Amygdala (tissue), 56 donors: ENCODE measurements at places on chromosomes 2 and 18.

DNA sequence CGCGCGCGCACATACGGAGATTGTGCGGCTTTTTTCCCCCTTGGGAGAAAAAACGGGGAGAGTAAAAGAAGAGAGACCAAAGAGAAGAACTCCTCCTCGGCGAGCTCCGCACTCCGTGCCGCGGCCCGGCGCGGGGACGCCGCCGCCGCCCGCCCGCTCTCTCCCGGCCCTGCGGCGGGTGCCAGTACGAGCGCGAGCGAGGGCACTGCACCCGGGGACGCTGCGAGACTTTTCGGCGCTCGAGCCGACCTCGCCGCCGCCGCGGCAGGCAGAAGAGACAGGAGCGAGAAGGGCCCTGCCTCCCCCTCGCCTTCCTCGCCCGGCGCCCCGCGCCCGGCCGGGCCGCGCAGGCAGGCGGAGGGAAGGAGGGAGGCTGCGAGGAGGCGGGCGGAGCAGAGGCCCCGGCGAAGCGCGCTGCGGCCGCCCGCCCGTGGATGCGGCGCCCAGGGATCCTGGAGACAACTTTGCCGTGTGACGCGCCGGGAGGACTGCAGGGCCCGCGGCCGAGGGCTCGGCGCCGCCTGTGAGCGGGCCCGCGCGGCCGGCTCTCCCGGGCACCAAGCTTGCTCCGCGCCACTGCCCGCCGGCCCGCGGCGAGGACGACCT lies 857 bp upstream of the INHBB start:
- no peak for DNase-seq

DNA sequence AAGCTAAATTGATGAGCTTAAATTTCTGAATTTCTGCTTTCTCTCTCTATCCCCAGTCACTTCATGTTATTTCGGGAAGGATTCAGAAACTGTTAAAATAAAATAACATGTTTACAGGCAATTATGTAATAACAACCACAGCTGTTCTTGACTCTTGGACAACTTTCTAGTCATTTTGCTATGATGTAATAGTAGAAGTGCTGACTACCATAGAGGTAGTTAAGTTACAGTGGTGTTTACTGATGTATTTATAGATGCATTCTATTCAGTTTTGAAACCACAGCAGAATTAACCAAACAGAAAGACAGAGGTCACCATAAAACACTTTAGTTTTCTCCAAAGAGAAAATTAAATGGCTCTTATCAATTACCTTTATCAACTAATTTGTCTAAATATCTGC lies 1292.0 kb upstream of the CHAC2 start:
- no peak for DNase-seq

DNA sequence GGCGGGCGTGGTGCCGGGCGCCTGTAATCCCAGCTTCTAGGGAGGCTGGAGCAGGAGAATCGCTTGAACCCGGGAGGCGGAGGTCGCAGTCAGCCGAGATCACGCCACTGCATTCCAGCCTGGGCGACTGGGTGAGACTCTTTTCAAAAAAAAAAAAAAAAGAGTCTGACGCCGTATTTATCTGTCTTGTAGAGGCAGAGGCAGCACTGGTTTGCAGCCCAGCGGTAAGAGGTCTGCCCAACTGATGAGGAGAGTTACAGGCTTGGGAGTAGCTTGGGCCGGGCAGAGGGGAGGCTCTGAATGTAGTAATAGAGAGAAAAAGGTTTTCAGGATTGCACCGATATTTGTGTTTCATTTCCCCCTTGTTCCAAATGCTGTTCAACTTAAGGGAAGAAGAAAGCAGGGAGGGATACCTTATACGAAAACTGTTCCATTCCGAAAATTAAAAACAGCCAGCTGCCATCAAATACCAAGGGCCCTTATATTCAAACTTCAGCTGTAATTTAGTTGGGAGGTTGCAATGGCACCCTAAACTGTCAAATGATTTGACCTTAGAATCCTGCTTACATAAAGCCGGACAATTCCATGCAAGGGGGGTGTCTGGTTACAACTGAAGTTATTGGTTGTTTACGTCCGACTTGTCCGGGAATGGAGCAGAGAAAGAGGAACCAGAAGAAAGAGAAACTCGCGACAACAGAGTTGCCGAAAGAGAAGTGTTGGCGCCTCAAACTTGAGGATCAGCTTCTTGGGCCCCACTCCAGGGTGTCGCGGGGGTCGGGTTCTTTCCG lies 9.2 kb upstream of the SP9 start:
- DNase-seq = no peak

DNA sequence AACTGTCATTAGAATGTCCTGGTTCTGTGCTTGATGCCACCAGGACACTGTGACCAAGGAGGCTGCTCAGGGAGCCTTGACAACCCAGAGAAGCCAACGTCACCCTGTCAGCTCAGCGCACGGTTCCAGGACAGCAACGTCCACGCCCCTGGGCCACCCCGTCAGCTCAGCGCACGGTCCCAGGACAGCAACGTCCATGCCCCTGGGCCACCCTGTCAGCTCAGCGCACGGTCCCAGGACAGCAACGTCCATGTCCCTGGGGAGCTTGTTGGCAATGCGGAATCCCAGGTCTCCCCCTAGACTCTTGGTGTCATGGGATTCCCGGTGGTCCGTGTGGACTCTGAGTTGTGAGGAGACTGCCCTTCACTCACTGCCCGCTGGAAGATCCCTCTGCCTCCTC lies 51.0 kb upstream of the GALR1 start:
- DNase-seq = no peak

GRCh38 chr2:179856205-179856604 lies 5.2 kb downstream of the ZNF385B start:
- no peak for DNase-seq

DNA sequence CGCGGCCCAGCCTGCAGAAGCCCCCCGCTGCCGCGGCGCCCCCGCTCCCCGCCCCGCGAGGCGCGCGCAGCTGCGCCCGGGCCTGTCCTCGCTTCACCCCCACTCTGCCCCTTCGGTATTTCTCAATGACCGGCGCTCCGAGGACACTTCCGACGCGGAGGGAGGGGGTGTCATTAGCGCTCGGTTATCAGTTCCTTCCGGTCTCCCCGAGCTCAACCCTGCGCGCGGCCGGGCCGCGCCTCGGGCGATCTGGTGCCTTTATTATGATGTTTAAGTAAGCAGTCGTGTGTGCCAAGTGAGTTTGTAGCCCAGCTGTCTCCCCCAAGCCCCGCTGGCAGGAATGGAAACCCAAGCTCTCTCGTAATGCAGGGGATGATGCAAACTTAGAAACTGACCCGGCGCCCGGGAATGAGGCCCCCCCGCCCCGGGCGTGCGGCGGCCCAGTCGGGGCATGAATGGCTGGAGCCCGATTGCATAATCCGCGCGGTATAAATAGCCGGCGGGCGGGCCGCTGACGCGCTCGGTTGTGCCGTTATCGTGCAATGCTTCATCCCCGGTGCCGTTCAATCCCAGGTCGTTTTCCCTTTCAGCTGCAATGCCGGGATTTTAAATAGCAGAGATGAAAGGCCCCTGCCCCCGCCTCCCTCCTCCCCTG lies 3.9 kb upstream of the SPRED2 start:
- peak; percentile 66 for DNase-seq
